Inflammatory macrophage (primary cell): ENCODE measurements at places on chromosomes 11 and 22.

- peak; percentile 45 for DNase-seq
These were observed 8.6 kb downstream of the TCN2 start for GRCh38 chr22:30615543-30615954.

DNA sequence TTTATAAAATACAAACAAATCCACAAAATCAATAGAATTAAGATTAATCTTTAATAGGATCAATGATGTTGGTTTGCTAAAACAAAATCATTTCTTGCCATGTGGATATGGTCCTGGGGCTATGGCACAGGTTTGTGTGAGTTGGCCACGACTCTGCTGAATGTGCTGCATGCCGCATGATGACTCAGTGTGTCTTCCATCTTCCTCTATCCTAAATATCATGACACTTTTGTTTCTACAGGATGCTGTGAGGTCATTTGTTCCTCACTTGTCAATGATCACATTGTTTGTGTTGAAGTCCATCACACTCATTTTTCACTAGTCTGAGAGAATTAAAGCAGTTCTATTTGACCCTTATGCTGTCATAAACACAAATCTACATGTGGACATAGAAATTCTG is 167.2 kb upstream of the ZBED5 start:
- DNase-seq, result peak; percentile 57

- DNase-seq, result no peak
These were observed 28.5 kb upstream of the OAF start for GRCh38 chr11:120182372-120182771.

DNA sequence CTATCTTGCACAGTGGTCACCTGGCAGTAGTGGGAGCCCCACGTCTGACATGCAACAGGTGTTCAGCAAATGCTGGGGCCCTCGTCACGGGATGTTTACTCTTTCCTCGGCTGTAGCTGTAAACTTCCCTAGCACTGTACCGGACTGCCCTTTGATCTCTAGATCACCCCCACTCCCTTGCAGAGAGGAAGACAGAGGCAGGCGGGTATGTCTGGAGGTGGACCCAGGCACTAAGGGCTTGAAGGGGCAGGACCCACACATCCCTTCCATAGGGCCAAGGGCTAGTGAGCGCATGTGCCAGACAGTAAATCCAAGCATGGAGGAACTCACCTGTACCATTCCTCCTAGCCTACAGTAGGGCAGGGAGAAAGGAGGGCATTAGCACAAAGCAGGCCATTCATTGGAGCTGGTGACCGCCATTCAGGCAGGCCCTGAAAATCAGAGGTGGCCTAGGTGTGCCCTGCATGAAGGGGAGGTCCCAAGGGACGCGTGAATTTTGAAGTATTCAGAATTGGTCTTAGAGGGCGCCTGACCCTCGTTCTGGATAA is 1.9 kb upstream of the SMTN start:
- DNase-seq, result no peak

DNA sequence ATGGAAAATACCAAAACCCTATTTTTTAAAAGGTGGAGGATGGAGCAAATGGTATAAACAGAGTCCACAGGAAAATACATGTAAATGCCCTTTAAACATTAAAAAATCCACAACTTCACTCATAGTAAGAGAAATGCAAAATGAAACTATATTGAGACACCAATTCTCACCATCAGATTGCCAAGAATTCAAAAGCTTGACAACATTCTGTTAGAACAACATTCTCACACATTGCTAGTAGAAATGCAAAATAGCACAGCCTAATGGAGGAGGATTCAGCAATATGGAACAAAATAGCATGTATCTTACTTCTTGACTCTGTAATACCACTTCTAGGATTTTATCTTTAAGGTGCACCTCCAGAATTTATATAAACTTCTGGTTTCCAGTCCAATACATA is 351.8 kb downstream of the NXPE2 start:
- DNase-seq, result no peak

DNA sequence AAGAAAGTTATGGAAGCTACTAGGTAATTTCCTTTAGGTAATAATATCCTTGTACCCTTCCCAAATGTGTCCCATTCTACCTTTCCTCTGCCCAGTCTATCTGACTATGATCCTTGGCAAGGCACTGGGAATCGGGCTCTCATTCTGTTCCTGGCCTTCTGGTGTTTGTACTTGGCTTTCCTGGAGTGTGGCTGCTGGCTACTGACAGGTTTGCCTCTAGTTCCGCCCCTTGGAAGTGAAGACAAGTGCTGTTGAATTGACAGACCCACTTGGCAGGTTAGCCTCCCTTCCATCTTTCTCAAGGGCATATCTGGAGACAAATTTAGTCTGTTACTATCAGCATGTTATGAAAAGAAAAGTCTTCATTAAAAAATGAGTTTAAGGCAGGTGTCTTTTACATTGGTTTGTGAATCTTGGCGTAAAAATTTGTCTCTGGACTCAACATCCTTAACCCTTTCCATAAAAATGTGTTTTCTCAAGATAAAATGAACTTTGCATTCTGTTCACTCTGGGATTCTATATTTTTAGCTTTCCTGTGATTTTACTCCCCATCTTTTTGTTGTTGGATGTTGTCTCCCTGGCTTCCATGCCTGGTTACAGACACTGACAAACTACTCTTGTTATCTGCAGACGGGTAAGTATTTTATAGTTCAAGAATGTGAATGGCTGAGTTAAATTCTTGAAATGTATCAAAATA is 287.4 kb upstream of the PDGFD start:
- no peak for DNase-seq

DNA sequence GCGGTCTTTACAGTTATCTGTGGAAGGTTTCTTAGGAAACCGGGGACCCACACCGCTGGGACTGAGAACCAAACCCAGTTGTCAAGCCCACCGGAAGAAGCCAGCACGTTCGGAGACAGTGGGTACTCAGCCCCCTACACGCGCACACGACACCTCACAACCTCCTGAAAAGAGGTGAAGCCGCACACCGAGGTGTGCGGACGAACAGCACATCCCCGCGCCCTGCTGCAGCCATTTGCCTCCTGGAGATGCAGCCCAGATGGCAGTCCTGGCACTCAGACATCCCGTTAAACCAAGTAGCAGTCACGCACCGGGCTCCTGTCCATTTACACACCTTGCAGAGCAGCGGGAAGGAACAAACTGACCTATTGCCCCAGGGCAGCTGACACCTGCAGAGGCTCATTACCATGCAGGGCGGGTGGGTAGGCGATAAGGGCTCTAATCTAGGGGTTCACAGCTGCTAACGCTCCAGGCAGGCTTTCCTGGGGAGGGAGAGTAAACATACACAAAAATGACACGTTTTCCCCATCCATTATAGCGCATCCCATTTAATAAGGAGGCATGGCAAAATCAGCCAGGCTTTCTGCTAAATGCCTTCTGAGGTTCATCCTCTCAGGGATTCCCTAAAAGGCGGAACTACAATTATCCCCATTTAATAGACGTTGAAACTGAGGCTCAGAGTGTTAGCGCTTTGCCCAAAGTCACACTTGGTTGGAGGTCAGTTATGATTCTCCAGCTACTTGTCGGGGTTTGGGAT is 864 bp upstream of the EHBP1L1 start:
- no peak for DNase-seq

GRCh38 chr11:128488471-128488870 is 98.9 kb downstream of the ETS1 start:
- peak; percentile 8 for DNase-seq

GRCh38 chr11:86799680-86800075 is 664 bp upstream of the PRSS23 start:
- no peak for DNase-seq

DNA sequence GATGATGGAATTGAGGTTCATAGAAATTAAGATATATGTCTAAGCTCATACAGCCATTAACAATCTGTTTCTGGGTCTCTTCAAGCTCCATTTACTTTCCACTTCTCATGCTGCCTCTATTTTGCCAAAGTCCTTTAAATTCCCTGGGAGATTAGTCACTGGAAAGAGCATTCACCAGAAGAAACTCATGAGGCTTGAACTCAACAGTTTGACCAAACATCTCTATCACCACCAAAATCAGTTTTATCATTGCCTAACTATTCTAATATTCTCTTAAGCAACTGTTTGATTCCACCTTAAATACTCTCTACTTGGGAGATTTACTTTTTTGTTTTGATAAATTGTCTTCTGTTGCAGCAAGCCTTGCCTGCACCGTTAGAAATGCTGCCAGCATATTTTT is 881.3 kb downstream of the KCNA4 start:
- DNase-seq, result no peak

DNA sequence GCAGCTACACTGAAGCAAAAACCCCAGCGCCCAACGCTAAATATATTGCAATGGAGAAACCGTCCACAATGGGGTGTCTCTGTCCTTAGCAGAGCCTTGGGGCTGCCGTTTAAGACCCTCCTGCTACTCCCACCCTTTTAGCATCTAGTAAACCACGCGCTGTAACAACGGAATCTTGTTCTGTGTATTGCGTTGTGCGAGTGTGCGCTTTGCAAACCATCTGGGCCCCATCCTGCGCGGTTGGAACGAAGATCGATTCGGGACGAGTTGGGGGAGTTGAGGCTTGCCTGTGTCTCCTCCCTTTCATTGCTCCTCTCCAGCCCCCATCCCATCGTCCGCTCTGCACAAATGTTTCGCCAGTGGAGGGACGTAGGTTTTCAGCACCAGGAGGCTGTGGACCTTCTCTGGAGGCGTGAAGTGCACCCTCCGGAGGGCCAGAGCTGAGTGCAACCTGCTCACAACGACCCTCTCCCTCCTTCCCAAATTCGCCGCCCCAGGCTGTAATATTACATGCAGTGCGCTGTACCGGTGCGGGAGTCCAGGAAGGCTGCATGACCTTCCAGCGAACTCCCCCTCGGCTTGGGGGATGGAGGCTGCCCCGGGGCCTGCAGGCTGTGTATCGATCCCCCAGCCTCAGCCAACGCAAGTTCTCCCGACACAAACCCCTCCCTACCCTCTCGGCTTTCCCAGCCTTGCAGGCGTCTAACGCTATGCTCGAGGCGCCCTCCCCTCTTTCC is 1.6 kb upstream of the KMT2A start:
- no peak for DNase-seq

GRCh38 chr11:114000526-114000925 is 25.6 kb downstream of the HTR3A start:
- no peak for DNase-seq

GRCh38 chr11:19734171-19734570 is 21.5 kb downstream of the NAV2 start:
- DNase-seq, result no peak

- no peak for DNase-seq
These were observed 7.6 kb upstream of the MCM5 start for GRCh38 chr22:35392357-35392756.

GRCh38 chr11:111347723-111348115 is 31.4 kb downstream of the POU2AF1 start:
- peak; percentile 6 for DNase-seq

DNA sequence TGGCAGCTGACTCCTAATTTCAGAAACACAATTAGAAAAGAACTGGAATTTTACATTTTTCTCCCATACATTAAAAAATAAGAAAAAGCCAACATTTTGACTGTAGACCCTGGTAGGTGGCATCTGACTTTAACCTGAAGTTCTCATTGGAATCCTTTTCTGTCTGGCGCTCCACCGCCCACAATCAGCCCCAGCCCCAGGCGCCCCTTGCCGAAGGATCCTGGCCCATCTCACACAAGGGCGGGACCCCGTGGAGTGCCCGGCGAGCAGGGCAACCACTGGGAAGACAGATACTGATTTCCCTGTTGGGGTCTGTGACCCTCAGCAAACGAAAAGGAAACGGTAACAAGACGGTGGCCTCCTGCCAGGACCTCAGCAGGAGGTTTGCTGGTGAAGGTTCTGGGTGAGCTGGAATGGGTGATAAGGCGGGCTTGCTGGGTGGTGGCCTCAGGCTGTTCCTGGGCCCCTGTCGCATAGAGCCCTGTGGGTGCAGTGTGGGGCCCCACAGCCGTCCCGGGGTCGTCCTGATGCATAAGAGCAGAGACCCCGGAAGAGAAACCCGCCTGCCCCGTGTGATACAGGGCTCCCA is 15.7 kb downstream of the TSPO start:
- no peak for DNase-seq

GRCh38 chr11:76209375-76209972 is 3.2 kb upstream of the WNT11 start:
- DNase-seq, result peak; percentile 19

DNA sequence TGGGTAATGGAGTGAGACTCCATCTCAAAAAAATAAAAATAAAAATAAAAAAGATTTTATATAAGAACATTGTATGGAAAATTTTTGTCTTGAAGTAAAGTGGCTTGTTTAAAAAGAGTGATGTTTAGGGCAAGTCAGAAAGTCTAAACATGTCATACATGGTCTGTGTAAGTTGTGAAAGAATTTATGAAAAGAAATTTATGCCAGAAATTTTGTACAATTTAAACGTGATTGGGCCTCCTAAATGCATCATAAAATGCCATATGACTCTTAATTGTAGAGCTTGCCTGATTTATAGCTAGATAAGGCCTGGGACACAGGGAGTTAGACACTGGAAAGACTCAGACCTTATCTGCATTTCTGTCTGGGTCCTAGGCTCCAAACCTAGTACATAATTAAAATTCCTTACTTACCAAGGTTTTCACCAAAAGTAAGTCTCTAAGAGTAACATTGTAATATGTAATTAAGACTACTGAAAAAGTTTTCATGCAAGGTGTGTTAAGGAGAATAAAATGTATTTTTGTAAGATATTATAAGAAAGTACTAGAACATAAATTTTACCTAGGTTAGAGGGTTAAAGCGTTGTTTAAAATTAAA is 110.5 kb downstream of the AASDHPPT start:
- DNase-seq, result no peak
